ENCODE measurements at places on chromosomes 3 and 15. TPM values are rescaled to one million over a fixed set of nuclear protein-coding genes. Genes with fewer than 3 reads are reported as not detected.

DNA sequence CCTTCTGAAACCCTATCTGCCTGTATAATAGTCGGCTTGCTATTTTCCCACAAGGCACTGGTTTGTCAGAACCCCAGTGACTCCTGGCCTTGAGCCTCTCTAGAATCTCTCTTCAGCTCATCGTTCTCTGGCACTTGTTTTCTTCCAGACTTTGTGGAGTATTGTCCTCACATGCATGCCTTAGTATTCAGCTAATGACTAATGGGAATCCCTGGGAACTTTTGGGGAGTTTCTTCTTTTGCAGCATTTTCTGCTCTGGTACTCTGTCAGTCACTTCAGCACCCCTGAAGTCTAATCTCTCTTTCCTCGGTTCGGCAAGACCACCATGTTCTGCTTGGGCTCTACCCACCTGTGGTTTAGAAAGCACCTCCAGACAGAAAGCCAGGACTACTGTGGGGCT is 35.8 kb upstream of the THRB start:
- DNase-seq, result no peak

THRB gene
- polyA plus RNA-seq, result 26.8 TPM

DNA sequence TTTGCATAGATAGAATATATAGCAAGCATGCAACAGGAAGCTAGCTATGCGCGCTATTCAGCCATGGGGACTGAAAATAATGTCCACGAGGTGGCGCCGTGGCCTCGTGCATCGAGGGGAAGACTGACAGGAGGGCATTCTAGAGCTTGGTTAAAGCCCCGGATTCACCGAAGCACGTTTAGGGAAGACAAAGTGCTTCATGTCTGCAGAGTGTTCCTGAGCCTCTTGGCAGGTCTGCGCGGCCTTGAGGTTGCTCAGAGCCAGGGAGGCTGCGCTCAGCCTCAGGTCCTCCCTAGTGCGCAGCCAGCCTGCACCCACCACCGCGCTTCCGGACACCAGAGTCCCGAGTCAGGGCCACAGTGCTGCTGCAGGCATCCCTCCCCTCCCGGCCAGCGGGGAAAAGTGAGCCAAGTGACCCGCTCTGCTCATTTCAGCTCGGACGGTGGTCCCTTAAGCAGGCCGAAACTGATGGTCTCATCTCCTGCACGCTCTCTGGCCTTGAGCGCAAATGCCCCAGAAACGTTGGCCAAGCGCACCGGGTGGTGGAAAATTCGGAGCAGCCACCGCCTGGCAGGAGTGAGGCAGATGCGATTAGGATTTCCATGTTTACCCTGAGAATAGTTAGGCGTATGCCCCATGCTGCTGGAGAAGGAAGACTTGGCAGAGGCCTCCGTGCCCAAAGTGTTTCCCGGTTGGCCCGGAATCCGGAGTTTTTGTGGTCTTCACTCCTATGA is 24.8 kb downstream of the GABRA5 start:
- DNase-seq, result peak; percentile 88

FBLN2 gene
- polyA plus RNA-seq, result 76.2 TPM

SH3GL3 gene
- 16.6 TPM for polyA plus RNA-seq

C2CD4A gene
- polyA plus RNA-seq, result 0.60 TPM

- no peak for DNase-seq
These were observed 154.9 kb upstream of the WNT5A start for GRCh38 chr3:55641964-55642363.

ATP13A5 gene
- polyA plus RNA-seq, result not detected

- DNase-seq, result peak; percentile 36
These were observed 14.2 kb upstream of the CLEC3B start for GRCh38 chr3:45011756-45012508.

DNA sequence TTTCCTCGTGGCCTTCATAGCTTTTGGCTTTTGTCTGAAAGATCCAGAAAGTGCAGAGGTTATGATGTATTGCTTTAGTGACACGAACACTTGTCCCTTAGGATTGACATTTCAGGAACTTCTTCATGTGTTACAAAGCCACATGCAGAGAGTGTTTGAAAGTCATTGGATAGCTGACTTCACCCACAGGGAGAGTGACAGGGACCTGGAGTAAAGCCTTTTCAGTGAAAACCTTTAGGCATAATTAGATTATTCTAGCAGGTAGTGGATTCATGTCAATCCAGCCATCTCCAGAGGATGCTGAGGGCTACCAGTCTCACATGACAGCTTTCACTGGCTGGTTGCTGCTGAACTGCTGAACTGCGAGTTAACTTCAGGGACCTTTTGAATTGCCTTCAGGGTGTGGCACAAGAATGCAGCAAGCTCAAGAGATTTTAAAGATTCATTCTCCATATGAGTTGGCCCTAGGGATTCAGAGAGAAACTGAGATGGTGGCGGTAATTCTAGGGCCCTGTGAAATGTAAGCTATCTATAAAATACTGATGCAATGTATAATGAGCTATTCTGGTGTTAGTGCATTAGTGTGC is 267.0 kb upstream of the GOLIM4 start:
- DNase-seq, result no peak

NANOGP8 gene
- not detected for polyA plus RNA-seq

ETV5 gene
- 15.0 TPM for polyA plus RNA-seq

All from hepatocyte (in vitro differentiated cells).